ENCODE measurements at places on chromosomes 3 and 15.

- peak; percentile 36 for DNase-seq
Observed at GRCh38 chr3:195556390-195556789, 13.3 kb upstream of the PPP1R2 start.

DNA sequence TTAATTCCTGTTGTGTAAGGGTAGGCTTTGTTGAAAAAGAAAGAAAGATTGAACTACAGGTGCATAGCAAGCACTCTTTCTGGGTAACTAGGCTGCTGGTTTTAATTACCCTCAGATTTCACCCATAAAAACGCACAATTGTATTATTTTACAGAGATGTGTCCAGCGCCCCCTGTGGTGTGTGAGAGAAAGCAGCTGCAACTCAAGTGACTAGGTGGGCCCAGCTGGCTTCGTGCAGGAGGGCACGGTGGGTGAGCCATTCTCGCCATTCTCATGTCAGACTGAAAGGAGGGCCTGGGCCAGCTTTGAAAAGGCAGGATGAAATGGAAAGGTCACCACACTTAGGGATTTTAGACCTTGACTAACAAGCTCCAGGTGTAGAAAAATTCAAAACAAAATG, 122.6 kb downstream of the LRIG1 start:
- DNase-seq, result peak; percentile 36

DNA sequence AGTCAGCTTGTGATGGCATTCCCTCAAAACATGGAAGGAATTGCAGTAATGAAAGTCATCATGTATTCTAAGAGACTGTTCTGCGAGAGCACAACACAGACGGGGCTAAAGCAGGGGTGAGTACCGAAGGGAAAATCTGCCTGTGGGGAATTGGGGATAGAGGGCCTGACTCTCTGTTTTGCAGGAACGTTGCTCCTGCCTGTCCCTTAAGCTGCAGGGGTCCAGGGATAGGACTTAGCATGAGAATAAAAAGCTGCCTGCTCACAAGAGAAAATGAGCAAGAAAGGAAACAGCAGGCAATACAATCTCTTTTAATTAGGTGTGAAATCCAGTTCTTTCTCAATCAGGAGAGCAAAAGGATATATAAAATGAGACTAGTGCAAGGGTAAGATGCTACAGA, 62.2 kb downstream of the TIGIT start:
- DNase-seq, result no peak

GRCh38 chr3:195916991-195917390, 8.6 kb upstream of the TNK2 start:
- DNase-seq, result no peak

GRCh38 chr3:30341851-30342250, 264.6 kb upstream of the TGFBR2 start:
- no peak for DNase-seq

GRCh38 chr15:57962887-57963286, 102.6 kb downstream of the ALDH1A2 start:
- no peak for DNase-seq

DNA sequence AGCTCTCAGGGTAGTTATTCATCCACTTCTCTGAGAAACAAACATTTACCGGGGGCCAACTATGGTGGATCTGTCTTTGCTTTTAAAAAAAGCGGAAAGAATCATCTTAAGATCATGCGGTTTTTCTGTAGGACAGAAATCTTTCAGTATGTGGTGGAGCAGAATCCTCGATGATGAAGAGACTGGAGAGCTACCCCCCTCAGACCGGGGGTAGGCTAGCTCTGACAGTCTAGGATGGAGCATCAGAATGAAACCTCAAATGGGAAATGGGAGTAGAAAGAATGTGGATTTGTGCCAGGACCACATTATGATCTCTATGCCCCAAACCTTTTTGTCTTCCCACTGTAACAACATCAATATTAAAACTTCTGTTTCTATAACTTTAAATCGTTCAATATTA, 30.3 kb downstream of the TPRG1 start:
- DNase-seq, result no peak

- no peak for DNase-seq
Observed at GRCh38 chr15:75346796-75347221, at the start of gene NEIL1. TSS of gene NEIL1 (plus strand) at chr15:75347039. CDS start at chr15:75348906, 1,867 bp downstream.
